ENCODE measurements at places on chromosomes 1 and 21.

GRCh38 chr1:114314098-114314497 lies 160.4 kb upstream of the SYT6 start:
- DNase-seq, result peak; percentile 82

GRCh38 chr1:3884966-3885365 lies 15.1 kb downstream of the C1orf174 start:
- no peak for DNase-seq

DNA sequence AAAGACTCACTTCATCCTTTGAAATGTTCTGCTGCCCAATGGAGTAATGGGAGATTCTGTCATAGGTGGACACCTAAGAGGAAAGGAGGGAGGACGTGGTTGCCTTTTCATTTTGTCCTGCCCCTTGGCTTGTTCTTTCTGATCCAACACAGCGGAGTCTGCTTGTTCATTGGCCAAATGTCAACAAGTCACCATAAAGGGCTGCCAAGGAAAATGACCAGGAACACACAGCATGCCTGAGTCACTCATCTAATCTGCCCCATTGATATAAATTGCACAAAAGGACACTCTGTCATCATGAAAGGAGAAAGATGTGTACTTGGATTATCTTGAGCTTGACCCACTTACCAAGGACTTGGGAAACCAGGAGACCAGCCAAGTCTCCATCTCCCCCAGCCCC lies 422.9 kb downstream of the SETD4 start:
- DNase-seq, result peak; percentile 76

DNA sequence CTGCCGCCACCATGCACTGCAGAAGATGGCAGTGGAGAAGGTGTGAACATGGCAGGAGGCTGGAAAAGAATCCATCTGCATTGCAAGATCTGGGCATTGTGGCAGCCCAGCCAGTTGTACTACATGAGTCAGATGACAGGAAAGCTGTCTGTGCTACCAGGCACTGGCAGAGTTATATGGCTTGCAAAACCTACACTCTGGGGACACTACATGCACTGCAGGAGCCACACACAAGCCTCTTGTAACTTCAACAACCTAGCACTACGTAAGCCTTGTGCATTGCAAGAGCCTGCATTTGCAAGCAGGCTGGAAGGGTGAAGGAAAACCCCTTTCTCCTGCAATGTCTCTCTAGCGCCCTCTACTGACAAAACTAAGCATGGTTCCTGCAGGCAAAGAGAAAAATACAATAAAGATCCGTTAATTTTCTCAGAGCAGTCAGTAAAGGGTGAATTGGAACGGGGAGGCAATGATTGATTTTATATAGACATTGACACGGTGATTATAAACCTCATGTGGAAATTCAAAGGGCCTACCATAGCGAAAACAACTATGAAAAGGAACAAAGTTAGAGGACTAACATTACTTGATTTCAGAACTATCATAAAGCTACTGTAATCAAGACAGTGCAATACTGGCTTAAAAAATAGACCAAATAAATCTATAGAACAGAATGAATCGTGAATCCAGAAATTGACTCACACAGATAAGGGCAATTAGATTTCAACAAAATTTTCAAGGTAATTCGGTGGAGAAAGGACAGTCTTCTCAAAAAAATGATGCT lies 26.2 kb upstream of the DYNLT5 start:
- DNase-seq, result peak; percentile 66

GRCh38 chr1:230355128-230355527 lies 71.0 kb downstream of the PGBD5 start:
- no peak for DNase-seq

- no peak for DNase-seq
Observed at GRCh38 chr1:24483441-24483840, 19.2 kb upstream of the RCAN3 start.

DNA sequence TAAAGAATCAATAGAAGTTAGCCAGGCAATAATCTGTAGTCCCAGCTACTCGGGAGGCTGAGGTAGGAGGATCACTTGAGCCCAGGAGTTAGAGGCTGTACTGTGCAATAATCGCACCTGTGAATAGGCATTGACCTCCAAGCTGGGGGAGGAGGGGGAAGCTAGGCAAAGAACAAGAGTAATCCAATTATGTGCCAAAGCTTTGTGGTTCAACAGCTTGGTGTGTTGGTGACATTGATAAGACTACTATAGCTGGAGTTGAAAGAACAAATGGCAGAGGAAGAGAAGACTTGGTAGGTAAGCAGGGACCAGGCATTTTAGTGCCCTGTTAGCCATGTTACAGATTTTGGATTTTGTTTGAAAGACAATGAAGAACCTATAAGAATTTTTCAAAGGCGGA lies 2.1 kb upstream of the TMCO2 start:
- no peak for DNase-seq

- DNase-seq, result no peak
Observed at GRCh38 chr1:205593532-205593931, 38.3 kb downstream of the ELK4 start.

GRCh38 chr1:24413350-24414163 lies at the start of gene STPG1:
TSS of gene STPG1 (minus strand) at chr1:24413782. CDS start at chr1:24401388, 12,394 bp downstream.
- DNase-seq, result peak; percentile 72

DNA sequence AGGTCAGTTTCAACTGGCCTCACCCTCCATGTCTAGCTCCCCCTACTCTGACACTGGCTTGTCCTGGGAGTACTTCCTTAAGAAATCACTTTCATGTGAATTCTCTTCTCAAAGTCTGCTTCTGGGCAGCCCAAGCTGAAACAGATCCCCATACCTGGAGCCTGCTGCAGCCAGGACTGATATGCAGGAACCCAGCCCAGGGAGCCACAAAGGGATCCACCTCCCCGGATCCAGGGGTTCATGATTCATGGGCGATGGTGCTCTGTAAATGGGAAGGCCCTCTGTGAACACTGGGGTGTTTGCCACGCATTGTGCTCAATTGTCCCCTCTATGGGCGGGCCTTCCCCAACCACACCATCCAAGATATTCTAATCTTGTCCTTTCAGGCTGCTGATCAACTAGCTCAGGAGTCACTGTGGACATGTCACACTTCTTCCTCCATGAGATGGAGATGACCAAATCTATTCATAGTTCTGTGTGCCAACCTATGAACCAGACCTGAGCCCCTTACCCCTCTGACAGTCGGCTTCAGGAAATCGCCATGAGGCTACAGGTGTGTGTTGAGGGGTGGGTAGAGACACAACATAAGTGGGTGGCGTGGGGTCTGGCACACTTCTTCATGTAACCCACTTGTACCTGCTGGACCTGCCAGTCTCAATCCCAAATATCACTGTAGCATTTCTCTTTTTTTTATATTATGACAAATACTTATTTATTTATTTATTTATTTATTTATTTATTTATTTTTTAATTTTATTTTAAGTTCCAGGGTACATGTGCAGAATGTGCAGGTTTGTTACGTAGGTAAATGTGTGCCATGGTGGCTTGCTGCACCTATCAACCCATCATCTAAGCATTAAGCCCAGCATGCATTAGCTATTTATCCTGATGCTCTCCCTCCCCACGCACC lies 41.8 kb downstream of the RUNX3 start:
- DNase-seq, result no peak

DNA sequence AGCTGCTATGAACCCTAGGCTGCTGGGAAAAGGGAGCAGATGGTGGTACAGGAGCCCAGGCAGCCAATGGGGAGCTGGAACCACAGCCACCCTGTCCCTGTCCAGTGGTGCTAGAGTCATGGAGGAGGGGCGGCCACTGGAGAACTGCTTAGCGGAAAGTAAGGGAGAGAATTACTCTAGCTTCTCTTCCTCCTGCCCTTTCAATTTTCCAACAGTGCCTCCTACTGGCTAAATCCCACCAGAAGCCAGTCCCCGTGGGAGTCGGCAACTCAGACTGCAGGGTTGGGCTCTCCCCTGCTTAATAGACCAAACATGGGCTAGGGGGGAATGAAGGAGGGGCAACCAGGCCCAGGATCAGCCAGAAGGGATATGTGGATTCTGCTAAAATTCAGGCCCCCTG lies 154.5 kb downstream of the ACTL8 start:
- peak; percentile 3 for DNase-seq

DNA sequence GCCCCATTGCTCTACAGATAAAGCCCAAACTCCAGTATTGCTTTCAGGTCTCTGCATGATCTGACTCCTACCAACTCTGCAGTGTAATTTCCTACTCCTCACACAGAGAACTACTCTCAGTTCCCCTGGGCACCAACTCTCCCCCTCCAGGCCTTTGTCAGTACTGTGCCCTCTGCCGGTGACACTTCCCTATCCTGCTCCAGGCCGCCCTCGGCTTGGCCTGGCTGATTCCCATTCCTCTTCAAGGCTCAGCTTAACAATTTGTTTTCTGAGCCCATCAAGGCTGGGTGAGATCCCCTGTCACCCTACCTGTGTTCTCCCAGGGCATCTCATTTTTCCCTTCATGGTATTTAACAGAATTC lies 2.6 kb downstream of the SLAMF8 start:
- no peak for DNase-seq

DNA sequence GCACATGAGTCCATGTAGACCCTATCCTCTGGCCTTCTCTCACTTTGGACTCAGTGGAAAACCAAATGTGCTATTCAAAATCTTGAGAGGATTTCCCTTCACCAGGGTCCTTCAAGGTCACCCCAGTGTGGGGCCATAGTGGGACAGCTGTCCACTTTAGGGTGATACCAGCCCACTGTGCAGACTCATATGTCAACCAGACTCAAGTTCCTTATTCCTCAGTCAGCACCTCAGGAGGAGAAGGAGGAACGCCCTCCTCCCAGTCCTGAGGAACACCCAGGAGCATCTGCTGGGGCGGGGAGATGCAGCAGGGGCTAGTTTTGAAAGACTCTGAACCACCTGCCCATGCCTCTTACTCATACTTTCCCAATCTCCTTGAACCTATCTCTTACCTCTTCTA lies 340.9 kb downstream of the MATN1 start:
- no peak for DNase-seq

DNA sequence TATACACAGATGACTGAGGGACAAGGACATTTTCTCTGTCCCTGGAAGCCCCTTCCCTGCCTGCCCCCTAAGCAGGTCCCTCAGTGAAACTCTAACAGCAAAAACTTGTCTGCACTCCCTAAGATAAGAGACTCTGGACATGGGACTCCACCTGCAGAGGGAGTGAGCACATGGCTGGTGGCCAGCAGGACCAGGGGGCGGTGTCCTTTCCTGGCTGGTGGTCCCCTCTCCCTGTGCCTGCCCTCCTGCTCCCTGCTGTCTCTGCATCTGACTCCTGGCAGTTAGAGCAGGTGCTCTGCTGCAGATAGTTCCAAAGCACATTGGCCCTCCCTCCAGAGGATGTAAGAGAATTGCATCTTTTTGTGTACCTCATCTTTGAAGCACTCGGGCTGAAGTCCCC lies 215.5 kb downstream of the GRIK3 start:
- no peak for DNase-seq

GRCh38 chr1:168335500-168335899 lies 54.8 kb downstream of the TBX19 start:
- DNase-seq, result no peak

GRCh38 chr1:244326757-244327156 lies 125.0 kb downstream of the ADSS2 start:
- no peak for DNase-seq

Data from fibroblast of lung (primary cell).